Mucosa of descending colon (tissue), 3 donors: ENCODE measurements at places on chromosomes 4 and X. TPM values are rescaled to one million over a fixed set of nuclear protein-coding genes. Genes with fewer than 3 reads are reported as not detected.

RNF128 gene
- total RNA-seq = 25.5 TPM

SOWAHD gene
- 2.7 TPM for total RNA-seq

PGK1 gene
- total RNA-seq = 310 TPM

TNMD gene
- total RNA-seq = 0.60 TPM

MAGEA3 gene
- not detected for total RNA-seq

CCDC160 gene
- total RNA-seq = not detected

TLL1 gene
- total RNA-seq = 2.4 TPM

CSAG3 gene
- not detected for total RNA-seq
